Naive thymus-derived CD8-positive, alpha-beta T cell (primary cell): ENCODE measurements at places on chromosomes 12 and 14.
A peak's percentile ranks its signal among the peaks of the same experiment; 100 is the strongest.

- no peak for DNase-seq
These were observed 70.5 kb downstream of the ANO2 start for GRCh38 chr12:5874514-5874913.

DNA sequence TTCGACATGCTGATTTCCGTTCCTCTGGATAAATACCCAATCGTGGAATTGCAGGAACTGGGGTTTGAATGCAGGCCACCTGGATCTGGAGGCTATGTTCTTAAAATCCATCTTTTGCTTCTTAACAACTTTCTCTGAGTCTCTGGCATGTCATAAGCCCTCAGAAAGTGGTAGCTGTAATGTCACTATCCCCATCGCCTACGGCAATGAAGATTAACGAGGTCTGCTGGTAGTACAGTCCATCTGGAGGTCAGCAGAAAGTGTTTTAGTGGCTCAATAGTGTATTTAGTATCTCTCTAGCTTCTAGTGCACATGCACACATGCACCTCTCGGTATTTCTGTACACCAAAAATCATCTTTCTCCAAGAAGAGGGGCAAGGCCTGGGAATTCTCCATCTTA is 130.3 kb upstream of the NOS1 start:
- no peak for DNase-seq

DNA sequence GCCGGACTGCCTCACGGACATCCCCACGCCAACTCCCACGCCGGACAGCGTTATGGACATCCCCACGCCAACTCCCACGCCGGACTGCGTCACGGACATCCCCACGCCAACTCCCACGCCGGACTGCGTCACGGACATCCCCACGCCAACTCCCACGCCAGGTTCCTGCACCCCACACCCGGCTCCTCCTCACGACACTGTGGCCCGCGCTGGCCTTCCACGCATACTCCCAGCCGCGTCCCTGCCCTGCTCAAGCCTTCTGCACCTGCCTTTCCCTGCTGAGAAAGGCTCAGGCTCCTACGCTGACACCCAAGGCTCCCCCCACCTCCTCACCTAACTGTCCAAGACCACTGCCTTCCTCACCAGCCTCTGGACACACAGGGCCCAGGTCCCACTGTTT is 9.7 kb downstream of the CACNA2D4 start:
- no peak for DNase-seq

DNA sequence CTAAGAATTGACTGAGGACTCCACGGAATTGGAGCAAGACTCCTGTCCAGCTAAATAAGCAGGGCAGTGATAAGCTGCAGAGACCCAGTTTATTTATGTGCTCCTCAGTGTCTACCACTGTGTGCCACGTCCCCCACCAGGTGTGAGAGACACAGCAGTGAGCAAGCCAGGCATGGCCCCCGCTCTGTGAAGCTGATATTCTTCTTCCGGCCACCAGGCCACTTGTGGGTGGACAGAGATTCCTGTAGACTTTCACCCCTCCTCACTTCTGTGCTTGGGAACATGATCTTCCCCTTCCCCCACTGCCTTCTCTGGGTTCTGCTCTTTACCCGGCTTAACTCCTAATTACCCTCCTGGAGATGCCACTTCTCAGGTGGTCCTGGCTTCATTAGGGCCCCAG is 21.3 kb downstream of the BRAP start:
- no peak for DNase-seq

DNA sequence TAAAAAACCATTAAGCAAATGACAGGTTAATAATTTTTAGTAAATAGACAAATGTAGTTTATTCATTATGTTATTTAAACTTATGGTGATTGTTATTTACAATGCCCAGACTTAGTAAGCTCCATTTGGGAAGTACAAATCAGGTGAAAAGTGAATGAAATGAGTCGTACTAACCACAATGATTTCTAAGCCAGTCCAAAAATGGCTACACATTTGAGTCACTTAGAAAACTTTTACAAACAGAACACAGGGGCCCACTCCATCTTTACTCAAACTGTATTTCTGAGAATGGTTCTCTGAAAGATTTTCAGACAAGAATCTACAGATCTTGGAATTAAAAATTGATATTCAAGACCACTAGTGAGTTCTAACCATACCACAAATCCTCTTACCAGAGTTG is 653.3 kb upstream of the MIS18BP1 start:
- no peak for DNase-seq

GRCh38 chr14:87407344-87407743 is 585.6 kb downstream of the GALC start:
- DNase-seq, result no peak

DNA sequence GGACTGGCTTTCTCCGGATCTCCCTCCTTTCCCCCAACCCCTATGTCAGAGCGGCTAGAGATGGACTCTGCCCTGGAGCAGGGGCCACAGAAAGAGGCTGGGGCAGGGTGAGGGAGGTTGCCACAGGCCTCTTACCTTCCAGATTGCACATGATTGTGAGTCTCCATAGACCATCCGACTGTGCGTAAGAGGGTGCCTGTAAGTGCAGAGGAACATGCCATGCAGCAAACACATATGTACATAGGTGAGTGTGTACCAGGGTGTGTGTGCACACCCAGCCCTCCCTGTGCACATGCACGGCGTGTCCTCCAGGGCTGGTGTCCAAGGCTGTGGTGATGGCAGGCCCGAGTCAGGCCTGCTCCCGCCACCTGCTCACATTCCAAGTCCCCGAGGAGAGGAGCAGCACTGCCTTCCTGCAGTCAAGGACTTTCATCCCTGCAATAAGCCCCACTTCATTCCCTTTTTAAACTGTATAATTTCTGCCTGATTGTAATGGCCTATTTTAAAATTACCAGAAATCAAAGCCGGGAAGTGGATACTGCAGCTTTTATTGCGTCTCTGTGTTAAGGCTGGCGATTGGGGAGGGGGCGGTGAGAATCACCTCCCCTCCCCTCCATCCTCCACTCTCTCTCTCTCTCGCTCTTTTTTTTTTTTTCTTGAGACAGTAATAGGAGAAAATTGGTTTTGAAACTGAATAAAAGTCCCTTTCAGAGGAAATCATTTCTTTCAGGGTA is 28.5 kb downstream of the FAM222A start:
- DNase-seq, result no peak

- no peak for DNase-seq
These were observed 22.7 kb downstream of the NOC4L start for GRCh38 chr12:132166801-132167591.

DNA sequence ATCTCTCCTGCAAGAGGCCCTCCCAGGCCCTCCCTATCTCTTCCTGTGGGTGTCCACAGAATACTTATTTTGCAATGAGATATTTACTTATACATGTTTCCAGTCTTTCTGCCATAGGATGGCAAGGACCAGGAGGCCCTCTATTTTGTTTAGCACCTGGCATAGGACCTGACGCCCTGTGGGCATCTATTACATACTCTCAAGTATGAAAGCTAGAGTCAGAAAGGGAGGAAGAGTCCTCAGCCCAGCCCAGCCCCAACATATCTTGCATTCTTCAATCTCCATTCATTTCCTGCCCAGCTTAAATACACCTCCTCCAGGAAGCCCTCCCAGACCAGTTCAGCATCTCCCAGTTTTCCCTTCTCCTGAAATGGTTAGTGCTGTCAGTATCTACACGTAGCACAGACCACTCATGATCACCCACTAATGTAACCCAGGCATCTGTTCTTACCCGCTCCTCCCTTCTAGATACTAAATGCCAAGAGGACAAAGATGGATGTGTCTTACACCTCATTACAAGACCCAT is 7.4 kb downstream of the FOXN4 start:
- no peak for DNase-seq

GRCh38 chr14:85607651-85608081 is 77.7 kb downstream of the FLRT2 start:
- no peak for DNase-seq

GRCh38 chr12:66197495-66197921 is 8.5 kb downstream of the IRAK3 start:
- DNase-seq, result no peak

DNA sequence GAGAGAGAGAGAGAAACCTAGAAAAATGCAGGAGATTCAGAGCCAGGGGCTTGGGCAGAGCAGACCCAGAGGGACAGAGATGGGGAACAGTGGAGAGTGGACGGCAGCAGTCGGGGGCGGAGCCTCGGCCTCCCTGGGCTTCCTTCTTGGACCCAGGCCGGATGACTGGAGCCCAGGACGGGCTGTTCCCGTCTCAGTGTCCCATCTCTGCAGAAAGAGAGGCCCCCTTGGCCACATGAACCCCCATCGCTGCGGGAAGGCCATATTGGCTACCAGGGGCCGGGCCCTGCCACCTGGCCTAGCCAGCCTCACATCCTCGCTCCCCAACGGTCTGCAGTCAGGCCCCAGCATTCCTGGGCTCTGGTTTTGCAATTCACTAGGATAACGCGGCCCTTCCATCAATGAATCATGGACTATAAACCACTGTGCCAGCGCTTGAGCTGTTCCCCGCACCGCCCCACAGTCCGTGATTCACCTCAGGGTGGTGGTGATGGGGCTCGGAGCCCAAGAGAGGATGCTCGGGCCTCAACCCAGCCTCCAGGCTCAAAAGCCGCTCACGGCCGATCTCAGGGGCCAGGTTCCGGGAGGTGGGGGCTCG is 116.5 kb downstream of the RFLNA start:
- no peak for DNase-seq

- DNase-seq, result peak; percentile 77
These were observed 72.7 kb downstream of the RIN3 start for GRCh38 chr14:92585981-92586937.

DNA sequence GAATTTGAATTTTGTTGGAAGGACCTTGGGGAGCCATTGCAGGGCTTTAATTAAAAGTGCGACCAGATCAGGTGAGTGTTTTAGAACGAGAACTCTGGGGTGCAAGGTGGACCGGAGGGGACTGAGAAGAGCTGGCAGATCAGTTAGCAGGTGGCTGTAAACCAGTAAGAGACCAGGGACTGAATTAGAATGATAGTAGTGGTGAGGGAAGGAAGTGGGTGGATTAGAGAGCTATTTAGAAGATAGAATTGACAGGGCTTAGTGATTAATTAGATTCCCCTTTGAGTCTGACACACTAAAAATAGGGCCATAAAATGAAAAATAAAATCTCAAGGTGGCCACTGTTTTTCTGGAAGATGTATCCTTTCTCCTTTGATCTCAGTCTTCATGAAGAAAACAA is 44.8 kb downstream of the PLXNC1 start:
- no peak for DNase-seq

DNA sequence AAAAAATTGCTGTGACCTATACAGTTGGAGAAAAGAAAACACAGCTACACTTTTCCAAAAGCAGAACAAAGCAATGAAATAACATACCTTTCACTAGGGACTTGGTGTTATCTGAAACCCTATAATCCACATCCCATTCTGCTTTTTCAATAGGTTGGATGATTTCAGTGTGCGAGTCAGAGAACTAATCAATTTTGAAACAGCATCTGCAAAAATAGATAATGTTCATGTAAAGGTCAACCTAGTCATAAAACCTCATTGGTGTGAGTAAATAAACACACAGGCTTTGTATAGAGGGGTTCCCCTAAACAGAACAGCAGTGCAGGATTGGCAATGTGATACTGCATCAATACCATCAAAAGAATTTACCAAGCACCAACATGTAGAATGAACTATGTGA is 173.0 kb upstream of the G2E3 start:
- DNase-seq, result no peak

GRCh38 chr14:75084513-75084912 is 15.1 kb downstream of the ZC2HC1C start:
- DNase-seq, result no peak

GRCh38 chr14:71400871-71401321 is 493.6 kb downstream of the PCNX1 start:
- no peak for DNase-seq

DNA sequence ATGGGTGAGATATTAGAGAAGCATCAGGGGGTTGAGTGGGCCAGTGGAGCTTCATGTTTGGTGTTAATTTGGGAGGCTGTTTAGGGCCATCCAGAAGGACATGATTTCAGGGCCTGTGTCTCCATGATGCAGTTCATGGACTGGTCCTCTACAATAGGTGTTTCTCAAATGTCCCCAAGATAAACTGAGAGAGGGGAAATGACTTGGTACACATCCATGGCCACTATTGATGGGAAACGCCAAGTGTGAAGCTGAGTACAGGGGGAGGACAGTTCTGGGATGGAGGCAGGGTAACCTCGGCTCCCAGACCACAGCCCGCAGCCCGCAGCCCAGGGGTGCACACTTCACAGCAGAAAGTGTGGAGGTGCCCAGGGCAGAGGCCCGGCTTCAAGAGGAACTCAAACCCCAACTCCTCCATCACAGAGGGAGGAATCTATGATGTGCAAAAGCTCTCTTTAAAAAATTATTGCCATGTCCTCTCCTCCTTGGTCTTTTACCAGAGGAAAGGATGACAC is 33.3 kb downstream of the CACNA2D4 start:
- DNase-seq, result no peak

DNA sequence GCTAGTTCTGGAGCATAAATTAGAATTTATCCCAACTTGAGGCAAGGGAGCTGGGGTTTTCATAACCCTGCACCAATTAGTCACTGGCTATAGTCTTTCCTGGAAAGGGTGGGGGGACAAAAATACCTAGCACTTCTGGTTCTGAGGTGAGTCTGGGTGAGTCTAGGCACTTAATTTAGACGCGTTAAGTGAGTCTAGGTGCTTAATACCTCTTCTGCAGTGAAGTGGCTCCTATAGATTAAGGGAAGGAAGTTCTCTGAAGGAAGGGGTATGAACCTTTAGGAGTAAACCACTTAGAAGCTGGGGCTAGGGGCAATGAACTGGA is 251.7 kb downstream of the EFCAB11 start:
- no peak for DNase-seq

- no peak for DNase-seq
These were observed 10.1 kb upstream of the RPS6KA5 start for GRCh38 chr14:91070572-91070971.

- no peak for DNase-seq
These were observed 15.8 kb downstream of the TSPAN8 start for GRCh38 chr12:71142016-71142415.

GRCh38 chr14:72094844-72095582 is 162.8 kb downstream of the RGS6 start:
- DNase-seq, result no peak

- DNase-seq, result no peak
These were observed 19.6 kb downstream of the MORN3 start for GRCh38 chr12:121649819-121650353.

DNA sequence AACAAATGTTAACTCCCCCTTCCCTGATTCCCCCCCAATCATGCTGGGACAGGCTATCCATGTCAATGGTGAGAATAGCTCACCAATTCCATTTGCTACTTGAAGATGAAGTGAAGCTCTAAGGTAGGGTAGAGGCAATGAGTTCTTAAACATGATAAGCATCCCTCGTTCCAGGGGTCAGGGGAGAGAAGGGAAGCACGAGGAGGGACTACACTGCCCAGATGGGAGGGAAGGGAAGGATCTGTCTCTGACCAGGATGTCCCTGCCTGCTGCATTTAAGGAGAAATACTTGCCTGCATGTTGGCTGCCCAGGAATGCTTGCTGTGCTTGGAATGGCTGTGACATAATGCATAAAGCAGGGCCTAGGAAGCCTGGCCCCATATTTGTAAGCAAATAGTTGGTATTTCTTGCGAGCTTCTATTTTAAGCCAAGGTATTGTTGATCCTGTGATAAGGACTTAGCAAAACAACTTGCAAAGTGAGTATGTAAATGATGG is 155.1 kb downstream of the CEP83 start:
- no peak for DNase-seq

- DNase-seq, result no peak
These were observed 10.6 kb upstream of the FOXN3 start for GRCh38 chr14:89427426-89428172.
